Fibroblast of villous mesenchyme (primary cell): ENCODE measurements at places on chromosomes 16 and 17. TPM values are rescaled to one million over a fixed set of nuclear protein-coding genes. Genes with fewer than 3 reads are reported as not detected.

GRCh38 chr17:8673612-8674011 is 43.1 kb upstream of the MYH10 start:
- peak; percentile 52 for DNase-seq

DNA sequence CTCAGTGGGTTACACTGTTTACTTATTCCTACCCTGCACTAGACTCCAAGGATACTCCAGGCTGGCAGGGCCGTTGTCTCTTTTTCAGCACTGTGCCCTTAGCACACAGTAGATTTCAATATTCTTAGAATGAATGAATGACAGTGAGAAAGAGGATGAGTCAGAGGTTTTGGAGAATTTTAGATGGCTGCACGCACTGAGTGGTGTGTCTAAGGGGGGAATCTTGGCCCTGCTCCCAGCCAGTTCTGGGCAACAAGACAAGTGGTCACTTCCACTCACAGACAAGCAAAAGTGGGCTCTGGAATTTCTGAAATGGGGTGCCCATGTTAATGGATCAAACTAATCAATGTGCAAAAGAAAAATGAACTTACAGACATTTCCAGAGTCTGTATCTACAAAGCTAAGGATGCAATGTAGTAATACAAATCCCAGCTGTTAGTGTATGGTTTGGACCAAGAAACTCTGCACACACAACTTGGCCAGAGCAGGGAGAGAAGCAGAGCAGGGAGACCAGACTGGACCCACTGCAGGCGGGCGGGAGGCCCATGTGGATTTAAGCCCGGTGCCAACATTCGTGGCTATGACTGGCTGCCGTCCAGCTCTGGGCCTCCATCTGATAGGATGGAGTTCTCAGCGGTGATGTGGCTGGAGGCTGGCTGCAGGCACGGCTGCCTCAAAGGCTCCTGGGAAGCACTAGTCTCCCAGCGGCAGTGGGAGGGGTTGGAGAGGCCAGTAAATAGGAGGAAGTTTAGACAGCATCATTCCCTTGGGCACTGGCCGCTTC is 95.6 kb upstream of the CDYL2 start:
- peak; percentile 56 for DNase-seq

The OTOP3 gene
- not detected in 2 replicates for total RNA-seq

The FOXN1 gene
- not detected in 2 replicates for total RNA-seq

DNA sequence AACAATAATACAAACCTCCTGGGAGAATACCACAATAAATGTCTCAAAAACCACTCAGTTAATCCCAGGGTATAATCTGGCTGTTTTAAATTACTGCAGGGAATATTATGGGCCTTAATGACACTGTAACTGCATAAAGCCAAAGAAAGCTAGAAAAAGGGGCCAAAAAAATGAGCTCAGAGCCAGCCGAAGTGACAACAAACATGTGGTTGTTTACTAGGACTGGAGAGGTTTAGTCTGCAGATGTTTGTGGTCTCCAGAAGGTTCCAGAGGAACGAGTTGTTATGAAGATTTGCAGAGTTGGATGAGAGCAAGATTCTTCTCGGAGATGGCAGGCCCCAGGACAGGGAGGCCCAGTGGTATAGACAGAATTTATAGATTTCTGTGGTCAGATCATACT is 97.1 kb upstream of the AKTIP start:
- DNase-seq, result peak; percentile 70

The CTRB1 gene
- not detected in 2 replicates for total RNA-seq

GRCh38 chr17:19269106-19269505 is 31.9 kb downstream of the EPN2 start:
- no peak for DNase-seq

- DNase-seq, result no peak
Observed at GRCh38 chr16:20409398-20410120, at the start of gene ACSM5. Gene ACSM5 (plus strand): TSS chr16:20409534. CDS start chr16:20411485, 1,951 bp downstream.

The STRADA gene
- 23.2 and 25.0 TPM in 2 replicates for total RNA-seq
